CD4-positive, alpha-beta T cell treated with Interleukin-4 for 4 hours (primary cell): ENCODE measurements at places on chromosomes 6 and 20.

- no peak for DNase-seq
These were observed 110.4 kb downstream of the PLCB4 start for GRCh38 chr20:9179193-9179802.

DNA sequence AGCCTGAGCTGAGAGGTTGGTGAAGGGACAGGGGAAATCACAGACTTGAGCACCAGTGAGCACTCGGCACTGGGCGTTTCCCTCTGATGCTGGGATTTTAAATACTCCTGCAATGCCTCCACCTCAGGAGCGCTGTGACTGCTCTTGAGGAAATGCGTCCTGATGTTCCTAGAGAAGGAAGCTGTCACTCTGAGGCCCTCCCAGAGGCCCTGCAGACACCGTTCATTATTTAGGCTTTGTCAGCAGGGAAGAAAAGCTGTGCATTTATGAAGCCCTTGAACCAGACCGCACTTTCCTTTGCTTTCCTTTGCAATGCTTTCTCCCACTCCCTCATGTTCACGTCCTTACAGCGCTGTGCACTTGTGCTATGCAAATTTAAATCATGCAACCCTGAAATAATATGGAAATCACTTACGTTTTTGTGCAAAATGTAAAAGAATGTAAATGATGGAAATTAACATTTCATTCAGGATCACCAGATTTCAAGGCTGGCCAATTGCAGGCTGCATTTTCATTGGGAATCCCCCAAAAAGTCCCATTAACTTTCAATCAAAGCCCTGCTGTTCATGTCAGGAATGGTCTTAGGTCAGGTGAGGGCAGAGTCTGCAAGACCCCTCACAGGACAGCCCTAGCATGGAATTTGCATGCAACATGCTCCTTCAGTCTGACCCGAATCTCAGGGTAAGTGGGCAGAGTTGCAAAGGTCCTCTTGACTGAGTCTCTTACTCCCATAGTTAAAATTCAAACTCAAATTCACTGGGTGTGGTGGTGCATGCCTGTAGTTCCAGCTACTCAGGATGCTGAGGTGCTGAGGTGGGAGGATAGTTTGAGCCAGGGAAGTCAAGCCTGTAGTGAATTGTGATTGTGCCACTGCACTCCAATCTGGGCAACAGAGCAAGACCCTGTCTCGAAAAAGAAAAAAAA lies 45.8 kb upstream of the SYNDIG1 start:
- no peak for DNase-seq

GRCh38 chr6:33049323-33050013 lies 24.0 kb downstream of the HLA-DPA1 start:
- DNase-seq = no peak

GRCh38 chr6:136523196-136523595 lies 27.0 kb downstream of the MAP7 start:
- DNase-seq = no peak

DNA sequence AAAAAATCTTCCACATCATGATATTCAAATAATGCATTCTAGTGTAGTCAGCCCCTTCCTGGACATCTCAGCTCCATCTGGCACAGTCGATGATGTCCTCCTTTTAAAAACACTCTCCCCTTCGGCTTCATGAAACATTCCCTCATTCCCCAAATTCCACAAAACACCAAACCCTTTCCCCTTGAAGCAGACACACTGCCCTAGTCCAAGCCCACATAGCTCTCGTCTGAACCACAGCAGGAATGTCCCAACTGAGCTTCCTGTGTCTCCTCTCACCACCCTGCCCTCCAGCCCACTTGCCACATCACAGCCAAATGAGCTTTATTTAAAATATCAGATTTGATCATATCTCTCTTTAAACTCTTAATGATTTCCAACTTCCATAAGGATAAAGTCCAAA lies 106.4 kb upstream of the CARMIL1 start:
- DNase-seq = no peak

- no peak for DNase-seq
These were observed 21.7 kb upstream of the DAAM2 start for GRCh38 chr6:39770446-39770845.

DNA sequence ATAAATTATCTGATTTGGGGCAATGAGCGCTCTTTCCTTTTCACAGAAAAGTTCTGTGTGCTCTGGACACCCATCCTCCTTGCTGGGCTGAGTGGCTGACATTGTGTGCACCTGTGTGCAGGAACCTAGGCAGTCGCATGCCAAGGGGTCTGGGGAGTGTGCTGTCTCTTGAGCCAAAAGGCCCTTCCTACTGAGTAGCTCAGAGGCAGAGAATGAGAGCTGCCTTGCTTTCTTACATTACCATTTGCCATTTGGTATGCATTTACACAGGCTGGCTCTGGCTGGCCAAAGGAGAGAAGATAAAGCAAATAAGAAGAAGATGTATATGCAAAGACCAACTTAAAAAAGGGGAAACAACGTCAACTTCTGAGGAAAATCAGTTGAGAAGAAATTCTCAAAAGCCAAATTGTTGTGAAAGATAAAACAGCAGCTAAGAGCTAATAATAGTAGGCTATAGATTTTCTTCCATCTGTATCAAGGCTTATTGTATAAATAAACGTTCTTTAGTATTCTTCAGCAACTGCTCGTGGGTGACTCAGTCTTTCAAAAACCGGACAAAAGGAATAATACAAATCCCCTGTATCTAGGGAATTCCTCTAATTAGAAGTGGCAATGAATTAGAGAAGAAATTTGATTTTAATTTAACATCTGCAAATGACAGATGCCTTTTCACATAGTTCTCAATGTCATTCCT lies 121.9 kb downstream of the INSM1 start:
- DNase-seq = no peak

DNA sequence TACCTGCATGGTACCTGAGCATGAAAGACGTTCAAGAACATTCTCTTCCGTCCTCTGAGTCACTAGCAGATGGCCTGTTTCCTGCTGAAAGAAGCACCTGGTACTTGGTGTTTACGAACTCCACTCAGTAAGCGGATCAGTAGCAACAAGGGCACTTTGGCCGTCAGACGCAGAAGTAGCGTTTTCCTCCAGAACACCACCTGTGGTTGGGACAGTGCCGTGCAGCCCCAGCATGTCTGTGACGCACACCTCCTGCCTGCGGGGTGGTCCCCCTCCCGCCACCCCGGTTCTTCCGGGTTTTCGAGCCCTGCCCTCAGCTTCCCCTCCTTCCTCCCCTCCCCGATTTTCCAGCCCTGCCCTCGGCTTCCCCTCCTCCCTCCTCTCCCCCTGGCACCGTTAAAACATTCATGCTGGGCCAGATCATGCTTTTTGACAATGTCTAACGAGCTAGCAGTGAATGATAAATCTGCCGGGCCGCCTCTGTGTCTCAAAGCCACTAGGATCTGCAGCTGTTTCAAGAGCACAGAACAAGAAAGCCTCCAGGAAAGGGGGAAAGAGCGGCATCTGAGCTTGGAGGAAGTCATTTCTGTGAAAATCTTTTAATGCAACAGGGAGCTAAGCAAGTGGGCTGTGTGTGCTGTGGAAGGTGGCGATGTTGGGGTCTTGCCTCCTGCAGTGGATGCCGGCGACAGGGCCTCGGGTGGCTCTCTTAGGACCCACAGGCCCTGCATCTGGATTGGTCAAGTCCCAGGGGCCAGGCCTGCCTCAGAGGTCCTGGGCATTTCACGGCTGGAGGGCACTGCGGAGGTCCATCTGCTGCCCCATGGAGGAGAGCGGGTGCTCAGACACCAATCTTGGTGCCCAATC lies 207.9 kb downstream of the ERMARD start:
- DNase-seq = peak; percentile 52

DNA sequence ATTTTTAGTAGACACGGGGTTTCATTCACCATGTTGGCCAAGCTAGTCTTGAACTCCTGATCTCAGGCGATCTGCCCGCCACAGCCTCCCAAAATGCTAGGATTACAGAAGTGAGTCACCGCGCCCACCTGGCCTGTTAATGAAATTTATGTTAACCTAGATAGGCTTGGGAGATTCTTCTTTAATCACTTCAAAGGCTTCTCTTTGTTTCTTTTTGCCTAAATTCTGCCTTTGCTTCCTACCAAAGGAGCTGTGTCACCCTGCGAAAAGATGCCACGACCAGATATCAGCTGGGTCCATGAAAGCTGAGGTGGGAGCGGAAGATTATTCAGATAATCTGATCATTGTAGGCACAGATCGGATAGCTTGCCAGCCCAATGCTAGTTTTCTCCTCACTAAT lies 75.3 kb downstream of the GMPR start:
- DNase-seq = no peak

GRCh38 chr6:105926318-105926717 lies 159.8 kb upstream of the PRDM1 start:
- no peak for DNase-seq

GRCh38 chr6:54115966-54116365 lies 4.7 kb downstream of the MLIP start:
- no peak for DNase-seq

DNA sequence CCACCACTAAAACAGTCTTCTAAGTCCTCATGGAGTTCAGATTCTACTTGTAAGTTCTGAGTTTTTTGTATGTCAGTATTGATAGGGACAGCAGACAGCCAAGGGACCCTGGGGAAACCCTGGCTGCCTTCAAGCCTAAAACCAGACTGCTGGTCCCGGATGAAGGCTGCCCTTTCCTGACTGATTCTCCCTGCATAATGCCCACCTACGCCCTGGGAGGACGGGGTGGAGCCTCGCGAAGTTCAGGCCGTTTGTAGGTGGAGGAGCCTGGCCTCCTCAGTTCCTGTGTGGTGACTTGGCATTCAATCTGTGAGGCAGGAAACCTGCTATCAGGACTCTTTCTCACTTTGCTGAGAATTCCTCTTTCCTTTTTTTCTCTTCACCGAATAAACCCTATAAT lies 120.3 kb upstream of the LGSN start:
- no peak for DNase-seq

- DNase-seq = no peak
These were observed 90.7 kb upstream of the ARID1B start for GRCh38 chr6:156686301-156686994.

- no peak for DNase-seq
These were observed 105.1 kb downstream of the MMS22L start for GRCh38 chr6:97177905-97178304.

- no peak for DNase-seq
These were observed 15.4 kb downstream of the FKBP1A start for GRCh38 chr20:1377341-1377871.

DNA sequence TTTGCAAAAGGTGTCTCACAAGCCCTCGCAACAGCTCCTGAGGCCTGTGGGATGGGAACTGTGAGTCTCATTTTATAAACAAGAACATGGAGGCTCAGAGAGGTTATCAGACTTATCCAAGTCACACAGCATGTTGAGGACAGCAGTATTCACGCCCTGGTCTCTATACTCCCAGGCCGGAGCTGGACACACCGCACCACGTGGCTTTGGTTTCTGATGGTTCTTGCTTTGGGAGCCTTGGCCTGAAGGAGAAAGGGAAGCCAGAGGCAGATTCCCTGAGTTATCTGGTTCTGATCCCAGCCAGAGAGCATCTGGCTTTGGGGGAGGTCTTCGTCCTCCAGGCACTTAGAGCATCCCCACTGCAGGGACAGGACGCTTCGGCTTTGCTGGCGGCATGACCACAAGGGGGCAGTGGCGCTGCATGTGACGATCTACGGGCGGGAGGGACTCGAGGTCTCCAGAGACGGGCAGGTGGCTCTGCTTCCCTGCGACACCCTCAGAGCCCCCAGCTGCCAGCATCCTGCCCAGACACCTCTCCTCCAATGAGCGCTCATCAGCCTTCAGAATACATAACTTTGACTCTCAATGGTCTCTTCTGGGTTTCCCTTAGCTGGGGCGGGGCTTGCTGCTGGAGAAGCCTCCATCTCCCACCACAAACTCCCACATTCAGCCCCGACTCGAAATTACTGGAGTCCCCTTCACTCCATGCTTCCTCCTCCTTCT lies 51.4 kb upstream of the SAYSD1 start:
- peak; percentile 77 for DNase-seq

- no peak for DNase-seq
These were observed 78.0 kb upstream of the TMEM181 start for GRCh38 chr6:158481690-158482473.

GRCh38 chr20:45344168-45344860 lies 3.9 kb downstream of the SDC4 start:
- no peak for DNase-seq

DNA sequence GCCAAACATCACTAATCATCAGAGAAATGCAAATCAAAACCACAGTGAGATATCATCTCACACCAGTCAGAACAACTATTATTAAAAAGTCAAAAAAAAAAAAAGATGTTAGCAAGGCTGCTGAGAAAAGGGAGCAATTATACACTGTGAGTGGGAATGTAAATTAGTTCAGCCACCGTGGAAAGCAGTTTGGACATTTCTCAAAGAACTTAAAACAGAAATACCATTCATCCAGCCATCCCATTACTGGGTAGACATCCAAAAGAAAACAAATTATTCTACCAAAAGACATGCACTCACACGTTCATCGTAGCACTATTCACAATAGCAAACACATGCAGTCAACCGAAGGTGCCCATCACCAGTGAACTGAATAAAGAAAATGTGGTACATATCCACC lies 213.9 kb downstream of the TTLL2 start:
- no peak for DNase-seq

DNA sequence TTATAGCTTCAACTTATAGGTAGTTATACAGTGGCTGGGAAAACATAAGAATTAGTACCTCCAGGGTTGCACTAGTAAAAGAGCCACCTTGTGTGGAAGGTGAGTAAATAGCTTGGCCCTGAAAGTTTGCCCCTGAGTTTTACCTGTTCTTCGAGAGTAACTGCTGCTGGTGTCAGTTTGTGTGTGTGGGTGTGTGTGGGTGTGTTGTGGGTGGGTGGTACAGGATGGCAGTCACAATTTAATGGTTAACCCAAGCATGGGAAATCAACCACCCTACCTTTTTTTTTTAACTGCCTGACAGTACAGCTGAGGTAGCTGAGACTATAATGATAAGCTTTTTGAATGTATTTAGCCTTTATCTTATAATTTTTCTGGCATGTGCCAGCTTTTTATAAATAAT lies 137.3 kb downstream of the STXBP5 start:
- DNase-seq = no peak

GRCh38 chr6:75204959-75205775 lies 686 bp downstream of the COL12A1 start:
- DNase-seq = no peak

DNA sequence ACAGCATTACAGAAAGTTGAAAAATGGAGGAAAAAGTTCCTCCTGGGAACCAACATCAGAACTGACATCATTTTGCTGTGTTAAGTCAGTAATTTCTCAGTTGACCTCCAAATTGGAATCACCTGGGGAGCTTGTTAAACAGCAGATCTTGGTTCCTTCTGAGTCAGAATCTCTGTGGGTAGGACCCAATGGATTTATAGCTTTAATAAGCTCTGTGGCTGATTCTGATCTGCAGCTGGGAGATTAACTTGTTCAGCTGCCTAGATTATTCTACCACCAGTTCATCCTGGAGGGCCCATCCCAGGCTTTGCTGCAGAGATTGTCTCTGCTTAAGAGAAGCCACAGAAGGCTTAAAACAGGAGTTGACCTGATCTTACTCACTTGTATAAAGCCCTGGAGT lies 90.7 kb upstream of the POPDC3 start:
- no peak for DNase-seq

DNA sequence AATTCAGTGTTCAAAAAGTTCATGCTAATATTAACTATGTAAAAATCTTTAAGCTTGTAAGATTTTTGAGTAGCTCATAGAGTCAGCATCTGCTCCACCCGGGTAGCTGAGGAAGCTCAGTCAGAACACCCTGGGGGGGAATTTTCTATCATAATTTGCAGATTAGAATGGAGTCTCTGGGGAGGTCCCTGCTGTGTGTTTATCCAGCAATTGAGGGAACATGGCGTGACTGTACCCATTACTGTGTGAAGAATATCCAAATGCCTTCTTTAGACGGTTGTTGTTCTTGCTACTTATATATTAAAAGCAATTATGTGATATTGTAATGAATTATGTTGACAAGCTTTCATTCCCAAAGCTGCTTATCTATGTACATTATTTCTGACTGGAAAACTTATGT lies 64.8 kb downstream of the AIG1 start:
- DNase-seq = no peak

- DNase-seq = no peak
These were observed 24.6 kb upstream of the CTNNBL1 start for GRCh38 chr20:37669062-37669772.
